ENCODE measurements at places on chromosomes 1 and 21.

DNA sequence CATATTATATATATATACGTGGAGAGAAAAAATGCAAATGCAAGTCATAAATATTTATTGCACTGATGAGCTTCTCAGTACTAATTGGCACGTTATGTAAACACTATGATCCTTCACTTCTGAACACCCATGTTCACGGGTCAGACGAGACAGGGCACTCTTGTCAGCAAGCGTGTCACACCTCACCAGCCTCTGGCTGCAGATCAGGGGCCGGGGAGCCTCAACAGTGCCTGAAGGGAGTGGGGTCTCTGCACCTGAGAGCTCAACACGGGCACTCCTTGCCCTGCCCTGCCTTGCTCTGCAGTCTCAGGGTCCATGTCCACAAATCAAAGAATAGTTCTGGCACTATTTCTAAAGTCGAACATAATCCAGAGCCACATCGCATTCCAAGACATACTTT is 409 bp upstream of the HIVEP3 start:
- no peak for DNase-seq

GRCh38 chr1:19036813-19037605 is 80.5 kb upstream of the IFFO2 start:
- no peak for DNase-seq

GRCh38 chr1:87176087-87176486 is 152.6 kb upstream of the LMO4 start:
- DNase-seq = no peak

- peak; percentile 68 for DNase-seq
These were observed 12.4 kb downstream of the FMOD start for GRCh38 chr1:203338335-203339036.

- DNase-seq = no peak
These were observed 48.5 kb upstream of the RAB3GAP2 start for GRCh38 chr1:220320709-220321108.

- DNase-seq = no peak
These were observed 136.5 kb downstream of the RERE start for GRCh38 chr1:8680664-8681650.

DNA sequence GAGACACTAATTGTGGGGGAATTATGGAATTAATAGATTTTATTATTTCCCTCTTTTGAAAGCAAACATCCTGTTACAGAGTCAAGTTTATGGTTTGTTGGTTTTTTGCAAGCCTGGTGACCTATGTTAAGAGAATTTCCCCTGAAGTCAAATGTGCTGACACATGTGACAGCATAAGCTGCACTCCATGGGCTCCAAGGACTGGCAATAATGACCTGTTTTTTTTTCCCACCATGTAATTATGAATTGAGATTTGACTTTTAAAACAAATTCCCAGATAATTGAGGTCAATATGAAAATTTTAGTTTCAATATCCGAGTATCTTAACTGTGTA is 242.5 kb upstream of the SGIP1 start:
- DNase-seq = no peak

DNA sequence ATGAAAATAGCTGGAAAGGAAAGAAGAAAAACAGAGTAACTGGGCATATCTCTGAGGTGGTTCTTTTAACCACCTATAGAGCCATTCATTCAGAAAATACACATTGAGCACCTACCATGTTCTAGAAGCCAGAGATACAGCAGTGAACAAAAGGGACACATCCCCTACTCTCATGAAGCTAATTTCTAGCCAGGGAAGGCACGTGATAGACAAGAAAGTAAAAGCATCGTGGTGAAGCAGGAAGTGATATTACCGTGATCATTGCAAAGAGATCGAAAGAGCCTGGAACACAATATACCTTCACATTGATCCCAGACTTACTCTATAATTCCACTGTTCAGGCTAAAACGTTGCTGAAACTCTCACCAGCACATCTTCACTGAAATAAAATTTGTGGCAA is 76.0 kb downstream of the TIAM1 start:
- no peak for DNase-seq

- DNase-seq = no peak
These were observed 62.3 kb downstream of the ZNF644 start for GRCh38 chr1:90959352-90960206.

GRCh38 chr1:181442181-181442525 is 41.2 kb upstream of the CACNA1E start:
- DNase-seq = no peak

DNA sequence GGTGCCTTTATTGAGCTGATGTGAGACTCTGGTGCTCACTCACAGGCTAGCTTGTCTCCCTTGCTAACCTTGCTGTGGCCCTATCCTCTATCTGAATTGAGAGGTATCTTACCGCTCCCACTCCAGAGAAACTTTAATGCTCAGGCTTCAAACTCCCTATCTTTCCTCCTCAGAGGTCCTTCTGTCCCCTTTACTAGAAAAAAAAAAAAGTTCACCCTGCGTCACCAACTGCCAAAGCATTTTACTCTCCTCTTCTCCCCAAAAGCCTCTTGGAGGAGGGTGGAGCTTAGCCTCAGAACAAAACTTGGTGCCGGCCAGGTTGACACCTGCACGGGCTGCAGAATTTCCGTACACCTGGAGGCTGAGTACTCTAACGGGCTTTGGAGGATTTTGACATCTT is 55.1 kb downstream of the ATP2B4 start:
- no peak for DNase-seq

DNA sequence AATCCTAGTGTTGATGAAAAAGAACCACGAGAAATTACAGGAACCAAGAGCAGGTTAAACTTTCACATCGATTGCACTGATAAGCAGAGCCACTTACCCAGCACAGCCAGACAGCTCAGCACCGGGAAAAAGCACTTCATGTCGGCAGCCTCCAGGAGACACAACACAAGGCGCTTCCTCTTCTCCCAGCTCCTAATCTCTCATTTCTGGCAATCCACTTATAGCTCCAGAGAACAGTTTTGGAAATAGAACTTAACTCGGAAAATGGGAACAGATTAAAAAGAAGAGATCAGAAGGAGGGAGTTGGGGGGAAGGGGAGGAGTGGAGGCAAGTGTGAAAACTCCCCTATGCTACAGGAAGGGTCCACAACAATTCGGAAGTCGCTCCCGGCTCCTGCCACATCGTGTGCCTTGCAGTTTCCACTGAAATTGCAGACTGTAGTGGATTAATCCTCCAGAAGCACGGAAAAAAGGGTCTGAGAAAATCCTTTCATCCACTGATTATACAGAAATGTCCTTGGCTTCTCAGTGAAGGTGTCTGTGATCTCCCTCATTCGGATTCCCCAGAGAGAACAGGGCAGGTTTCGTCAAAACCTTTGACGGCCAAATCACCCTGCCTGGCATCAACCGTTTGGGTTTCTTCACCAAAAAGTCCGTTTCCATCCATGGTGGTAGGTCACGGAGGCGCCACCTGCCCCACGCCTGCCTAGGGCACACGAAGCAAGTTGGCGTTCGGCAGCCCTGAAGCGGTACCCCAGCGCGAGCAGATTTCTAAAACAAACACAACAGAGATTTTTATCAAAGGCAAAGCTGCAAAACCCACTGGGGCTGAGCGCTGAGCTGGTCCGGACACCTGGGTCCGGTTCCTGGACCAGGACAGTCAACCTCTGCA is 1.1 kb downstream of the IGSF3 start:
- peak; percentile 19 for DNase-seq

- peak; percentile 94 for DNase-seq
These were observed 126.7 kb upstream of the KIAA0040 start for GRCh38 chr1:175319112-175319911.

GRCh38 chr1:2228157-2228594 is at the start of gene SKI:
Gene SKI (plus strand): TSS chr1:2228319. CDS start chr1:2228767, 448 bp downstream.
- DNase-seq = no peak

DNA sequence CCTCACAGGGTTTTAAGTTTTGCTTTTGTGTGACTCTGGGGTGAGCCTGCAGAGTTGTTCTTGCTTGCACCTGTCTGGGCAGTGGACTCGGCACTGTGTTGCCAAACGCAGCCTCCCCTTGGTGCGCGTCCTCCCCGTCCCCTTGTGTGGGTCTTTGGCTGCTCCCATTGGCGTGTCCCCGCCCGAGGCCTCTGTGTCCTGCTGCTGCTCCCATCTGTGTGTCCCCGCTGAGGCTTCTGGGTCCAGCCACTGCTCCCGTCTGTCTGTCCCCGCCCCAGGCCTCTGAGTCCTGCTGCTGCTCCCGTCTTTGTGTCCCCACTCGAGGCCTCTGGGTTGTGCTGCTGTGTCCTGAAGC is 62.8 kb downstream of the PCNT start:
- DNase-seq = no peak

GRCh38 chr1:39576016-39576657 is 453 bp downstream of the PABPC4 start:
- DNase-seq = peak; percentile 40

- DNase-seq = no peak
These were observed 146.5 kb downstream of the CHD1L start for GRCh38 chr1:147388969-147389368.

DNA sequence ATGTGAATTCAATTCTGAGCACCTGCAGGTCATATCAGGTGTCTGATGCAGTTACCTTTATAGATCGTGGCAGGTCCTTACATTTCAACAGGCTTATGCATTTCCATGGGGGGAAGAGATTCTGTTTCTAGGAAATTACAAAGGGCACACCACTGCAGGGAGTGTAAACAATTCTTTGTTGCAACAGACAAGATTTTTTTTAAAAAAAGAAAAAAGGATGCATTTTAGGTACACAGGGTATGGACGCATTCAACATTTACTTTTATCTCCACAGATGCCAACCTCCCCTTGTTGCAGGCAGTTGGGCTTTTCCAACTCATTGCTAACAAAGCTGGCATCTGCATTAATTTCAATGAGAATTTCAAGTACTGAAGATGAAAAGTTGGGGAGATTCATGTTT is 13.5 kb upstream of the TEKT2 start:
- DNase-seq = no peak

DNA sequence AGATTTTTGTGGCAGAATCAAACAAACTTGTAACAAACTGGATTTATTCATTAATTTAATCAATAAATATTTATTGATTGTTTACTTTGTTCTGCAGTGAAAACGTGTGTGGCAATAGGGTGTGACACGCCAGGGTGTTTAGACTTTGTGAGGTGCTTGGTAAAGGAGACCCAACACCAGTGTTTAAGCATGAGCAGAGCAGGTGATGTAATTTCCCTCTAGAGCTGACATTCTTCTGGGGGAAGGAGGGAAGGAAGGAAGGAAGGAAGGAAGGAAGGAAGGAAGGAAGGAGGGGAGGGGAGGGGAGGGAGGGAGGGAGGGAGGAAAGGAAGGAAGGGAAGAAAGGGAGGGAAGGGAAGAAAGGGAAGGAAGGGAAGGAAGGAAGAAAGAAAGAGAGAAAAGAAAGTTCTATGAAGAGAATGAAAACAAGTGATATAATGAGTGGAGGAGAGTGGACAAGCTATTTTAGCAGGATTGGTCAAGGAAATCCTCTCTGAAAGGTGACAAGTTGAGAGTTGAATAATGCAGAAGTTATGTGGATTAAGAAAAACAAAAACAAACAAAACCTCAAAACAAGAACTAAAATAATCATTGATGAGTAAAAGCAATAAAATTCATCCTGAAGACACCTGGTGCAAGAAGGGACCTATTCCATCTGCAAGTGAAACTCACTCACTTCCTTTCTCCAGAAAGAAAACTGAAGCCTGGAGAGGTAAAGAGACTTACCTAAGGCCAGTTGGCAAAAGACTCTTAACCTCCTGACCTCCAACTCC is 60.8 kb downstream of the TSEN15 start:
- DNase-seq = no peak

- DNase-seq = no peak
These were observed 10.4 kb upstream of the ACOT11 start for GRCh38 chr1:54537611-54538010.

All from body of pancreas (tissue), 4 donors.